Adrenal gland (tissue), 19 donors: ENCODE measurements at places on chromosomes 7 and 10. TPM values are rescaled to one million over a fixed set of nuclear protein-coding genes. Genes with fewer than 3 reads are reported as not detected.

ENTPD1 gene
- polyA plus RNA-seq, result 12.6 TPM

MSMB gene
- polyA plus RNA-seq, result not detected

NEUROD6 gene
- not detected for polyA plus RNA-seq

ASB4 gene
- polyA plus RNA-seq, result 53.4 TPM

SMURF1 gene
- polyA plus RNA-seq, result 14.8 TPM

- no peak for DNase-seq
Observed at GRCh38 chr7:17986851-17987250, 40.8 kb downstream of the PRPS1L1 start.

DNA sequence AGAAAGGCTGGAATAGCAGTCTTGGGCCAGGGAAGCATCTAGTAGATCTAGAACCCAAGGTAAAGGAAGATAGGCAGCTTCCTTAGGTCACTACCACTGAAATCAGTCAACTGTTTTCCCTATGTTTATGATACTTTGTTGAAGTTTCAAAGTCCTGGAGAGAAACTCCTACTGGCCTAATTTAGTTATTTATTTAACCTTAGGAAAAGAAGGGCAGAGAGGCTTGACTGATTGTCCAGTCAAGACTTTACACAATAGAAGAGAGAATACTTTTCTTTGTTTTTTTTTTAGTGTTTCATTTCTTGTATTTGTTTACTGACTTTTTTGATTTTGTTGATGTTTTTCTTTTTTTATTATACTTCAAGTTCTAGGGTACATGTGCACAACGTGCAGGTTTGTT, 138.9 kb upstream of the PHYHIPL start:
- no peak for DNase-seq

DNA sequence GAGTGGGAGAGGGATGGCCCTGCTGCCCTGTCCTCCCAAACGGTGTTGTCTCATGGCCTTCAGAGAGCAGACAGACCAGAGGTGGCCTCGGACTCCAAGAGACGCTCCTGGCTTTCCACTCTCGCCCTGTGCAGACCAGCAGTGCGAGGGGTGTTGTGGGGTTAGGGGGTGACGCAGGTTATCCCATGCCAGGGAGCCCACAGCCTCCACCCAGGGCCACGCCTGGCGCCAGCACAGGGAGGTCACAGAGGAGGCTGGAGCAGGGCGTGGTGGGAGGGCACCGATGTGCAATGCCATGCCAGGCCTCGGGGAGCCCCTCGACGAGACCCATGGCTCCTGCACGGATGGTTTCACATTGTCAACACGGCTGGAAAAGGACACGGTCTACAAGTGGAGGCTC, 52.1 kb downstream of the INPP5A start:
- no peak for DNase-seq

GRCh38 chr7:95263785-95264362, 60.5 kb downstream of the PON1 start:
- DNase-seq, result no peak

GRCh38 chr10:106481598-106482275, 682.8 kb downstream of the SORCS1 start:
- no peak for DNase-seq

DNA sequence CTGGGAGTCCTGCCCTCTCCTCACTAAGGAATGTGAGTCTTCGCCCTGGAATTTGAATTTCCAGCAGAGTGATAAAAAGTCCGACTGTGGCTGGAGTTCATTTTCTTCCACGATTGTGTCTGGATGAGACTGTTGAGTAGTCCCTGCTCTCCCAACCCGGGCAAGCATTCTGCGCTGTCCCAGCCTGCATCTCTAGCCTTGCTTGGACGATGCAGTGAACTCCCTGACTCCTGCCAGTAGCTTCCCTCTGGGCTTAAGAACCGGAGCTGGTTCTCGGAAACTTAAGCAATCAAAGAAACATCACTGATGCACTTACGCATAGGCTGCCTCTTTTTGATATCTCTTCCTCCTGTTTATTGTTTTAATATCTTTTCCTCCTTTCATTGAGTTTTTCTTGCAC, 116.0 kb upstream of the FZD8 start:
- no peak for DNase-seq

GRCh38 chr7:55223023-55223422, 142.1 kb upstream of the LANCL2 start:
- no peak for DNase-seq

DNA sequence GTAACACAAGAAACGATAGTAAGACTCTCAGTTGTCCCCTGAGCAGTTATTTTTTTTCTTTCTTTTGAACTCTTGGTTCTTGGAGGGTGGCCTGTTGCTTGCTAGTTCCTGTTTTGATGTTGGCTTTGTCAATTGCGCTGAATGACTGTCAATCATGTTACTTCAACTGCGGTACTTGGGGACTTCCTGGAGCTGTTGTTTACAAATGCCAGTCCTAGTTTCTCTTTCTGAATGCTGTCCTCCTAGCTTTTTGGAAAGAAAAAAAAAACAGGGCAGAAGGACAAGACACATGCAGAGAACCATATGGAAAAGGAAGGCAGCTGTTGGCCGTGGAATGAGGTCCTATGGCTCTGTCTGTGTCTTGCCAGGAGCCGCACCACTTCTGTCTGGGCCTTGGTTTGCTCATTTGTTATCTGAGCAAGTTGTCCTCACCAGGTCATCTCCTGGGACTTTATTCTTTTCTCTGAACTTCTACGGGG, 7.0 kb upstream of the PDCD4 start:
- DNase-seq, result no peak

GRCh38 chr10:30155401-30155800, 96.0 kb upstream of the JCAD start:
- DNase-seq, result peak; percentile 71

DNA sequence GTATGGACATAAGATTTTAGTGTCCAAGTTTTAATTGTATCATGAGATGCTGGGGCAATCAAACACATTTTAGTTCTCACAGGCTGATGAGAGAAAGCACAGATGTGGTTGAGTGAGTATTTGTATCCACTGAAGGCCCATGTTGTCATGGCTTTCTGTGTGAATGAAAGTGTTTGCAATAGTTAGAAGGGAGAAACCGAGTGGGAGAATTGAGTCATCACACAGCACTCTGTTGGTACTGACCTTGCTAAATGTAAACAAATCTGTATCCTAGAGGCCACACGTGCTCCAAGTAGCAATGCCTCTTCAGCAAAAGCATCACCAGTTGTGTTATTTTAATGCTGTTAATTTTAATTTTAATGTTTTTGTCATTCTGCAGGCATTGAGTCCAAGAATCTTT, 121.2 kb downstream of the EMX2 start:
- DNase-seq, result no peak
